Smooth muscle cell of the umbilical artery (primary cell): ENCODE measurements at places on chromosomes 1 and 21. TPM values are rescaled to one million over a fixed set of nuclear protein-coding genes. Genes with fewer than 3 reads are reported as not detected.

IL10 gene
- total RNA-seq, result not detected in 2 replicates

KISS1 gene
- not detected in 2 replicates for total RNA-seq

PDZK1 gene
- 0.28 and 0.30 TPM in 2 replicates for total RNA-seq

C1QB gene
- not detected in 2 replicates for total RNA-seq

CYP4A11 gene
- not detected in 2 replicates for total RNA-seq

DHRS3 gene
- 160 and 520 TPM in 2 replicates for total RNA-seq

WNT3A gene
- total RNA-seq, result not detected in 2 replicates

CDK18 gene
- 0.89 and 6.1 TPM in 2 replicates for total RNA-seq

ATAD3C gene
- 0.09 TPM in 1 of 2 replicates, not detected in the other for total RNA-seq

TNNI3K gene
- 0.59 TPM in 1 of 2 replicates, not detected in the other for total RNA-seq

CD101 gene
- total RNA-seq, result under 0.01 and 0.18 TPM in 2 replicates

SPOCD1 gene
- 47.8 and 99.9 TPM in 2 replicates for total RNA-seq

PTPN7 gene
- not detected in 2 replicates for total RNA-seq

C21orf58 gene
- total RNA-seq, result 2.4 and 4.8 TPM in 2 replicates

OR2AK2 gene
- total RNA-seq, result not detected in 2 replicates

AMY1C gene
- total RNA-seq, result not detected in 2 replicates

KLHDC9 gene
- total RNA-seq, result 1.2 and 1.5 TPM in 2 replicates

KRTAP13-2 gene
- total RNA-seq, result not detected in 2 replicates

CRTC2 gene
- 3.9 and 5.4 TPM in 2 replicates for total RNA-seq

BEST4 gene
- under 0.01 TPM in 1 of 2 replicates, not detected in the other for total RNA-seq

C1orf141 gene
- not detected in 2 replicates for total RNA-seq

ZFP69 gene
- total RNA-seq, result 3.0 and 3.7 TPM in 2 replicates

SAMD13 gene
- total RNA-seq, result 0.30 and 0.42 TPM in 2 replicates

IKBKE gene
- 21.7 and 30.7 TPM in 2 replicates for total RNA-seq

GOLT1A gene
- total RNA-seq, result not detected in 2 replicates

KRTAP11-1 gene
- not detected in 2 replicates for total RNA-seq

TAL1 gene
- total RNA-seq, result under 0.01 TPM in 1 of 2 replicates, not detected in the other

CD1D gene
- total RNA-seq, result 0.51 and 3.0 TPM in 2 replicates

ODR4 gene
- 26.7 and 31.5 TPM in 2 replicates for total RNA-seq

OR10Z1 gene
- total RNA-seq, result not detected in 2 replicates

PLPPR4 gene
- under 0.01 TPM in 1 of 2 replicates, not detected in the other for total RNA-seq

AIM2 gene
- total RNA-seq, result under 0.01 and 0.46 TPM in 2 replicates

BNIPL gene
- 0.14 and 0.30 TPM in 2 replicates for total RNA-seq

BCL2L15 gene
- under 0.01 and 0.18 TPM in 2 replicates for total RNA-seq

SLC66A1 gene
- 13.4 and 19.1 TPM in 2 replicates for total RNA-seq

MCOLN3 gene
- under 0.01 TPM in 1 of 2 replicates, not detected in the other for total RNA-seq

ARHGAP29 gene
- 7.7 and 40.0 TPM in 2 replicates for total RNA-seq

CADM3 gene
- 0.09 and 0.30 TPM in 2 replicates for total RNA-seq

FCGR1A gene
- not detected in 2 replicates for total RNA-seq
